ENCODE measurements at places on chromosomes 3 and 15.
A peak's percentile ranks its signal among the peaks of the same experiment; 100 is the strongest.

DNA sequence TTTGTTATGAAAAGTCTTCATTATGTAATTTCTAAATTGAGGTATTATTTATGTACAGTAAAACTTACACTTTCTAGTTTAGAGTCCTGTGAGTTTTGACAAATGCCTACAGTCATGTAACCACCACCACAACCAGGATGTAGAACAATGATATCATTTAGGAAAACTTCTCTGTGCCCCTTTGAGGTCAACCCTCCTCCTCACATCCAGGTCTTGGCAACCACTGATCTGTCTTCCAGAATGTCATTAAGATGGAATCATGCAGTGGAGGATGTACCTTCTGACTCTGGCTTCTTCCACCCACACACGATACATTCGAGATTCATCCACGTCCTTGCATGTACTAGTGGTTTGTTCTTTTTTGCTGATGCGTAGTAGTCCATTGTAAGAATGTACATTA, 23.2 kb downstream of the MINAR1 start:
- DNase-seq, result no peak

DNA sequence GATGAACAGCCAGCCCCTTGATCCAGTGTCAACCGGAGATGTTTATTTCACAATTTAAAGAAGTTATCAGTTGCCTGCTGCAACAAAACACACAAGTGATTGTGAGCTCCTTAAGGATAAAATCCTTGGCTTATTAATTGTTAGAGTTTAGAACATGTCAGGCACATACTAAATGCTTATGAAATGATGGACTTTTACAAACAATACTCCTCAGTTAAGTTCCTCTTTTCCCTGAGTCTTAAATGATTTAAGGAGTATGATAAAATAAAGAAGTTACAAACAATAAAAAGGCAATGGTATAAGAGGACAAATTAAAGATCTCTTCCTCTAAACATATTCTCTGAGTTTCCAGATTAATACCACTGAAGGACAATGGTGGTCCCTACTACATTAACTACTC, 5.7 kb downstream of the GHSR start:
- no peak for DNase-seq

DNA sequence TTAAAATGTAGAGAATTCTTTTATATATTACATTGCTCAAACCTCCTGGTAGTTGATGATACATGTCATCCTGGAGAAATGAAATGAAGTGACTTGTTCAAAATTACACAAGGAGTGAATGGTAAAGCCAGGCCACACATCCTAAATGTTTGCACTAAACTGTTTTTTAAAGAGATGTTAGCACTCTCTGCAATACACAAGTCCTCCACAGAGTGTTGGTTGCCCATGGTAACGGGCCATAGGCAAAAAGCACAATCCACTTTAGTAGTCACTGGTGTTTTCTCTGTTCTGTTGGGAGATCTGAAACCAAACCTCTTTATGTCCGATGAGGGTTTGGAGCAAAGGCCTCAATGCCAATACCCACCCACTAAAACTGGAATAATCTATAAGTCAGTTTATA, 907.4 kb downstream of the NTRK3 start:
- DNase-seq, result no peak

- no peak for DNase-seq
Observed at GRCh38 chr3:126745760-126746394, 41.8 kb downstream of the CHCHD6 start.

DNA sequence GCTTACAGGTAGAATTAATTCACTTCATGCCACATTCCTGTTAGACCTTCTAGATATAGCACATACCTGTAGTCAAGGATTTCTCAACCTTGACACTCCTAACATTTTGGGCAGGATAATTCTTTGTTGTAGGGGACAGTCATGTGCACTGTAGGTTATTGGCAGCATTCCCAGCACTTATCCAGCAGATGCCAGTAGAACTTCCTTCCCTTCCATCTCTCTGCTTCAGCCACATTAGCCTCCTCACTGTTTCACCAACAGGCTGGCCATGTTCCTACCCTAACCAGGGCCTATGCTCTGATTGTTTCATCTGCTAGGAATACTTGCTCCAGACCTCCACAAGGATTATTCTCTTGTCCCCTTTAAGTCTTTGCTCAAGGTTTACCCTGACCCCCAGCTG, 68.0 kb upstream of the STAC start:
- DNase-seq, result peak; percentile 12

DNA sequence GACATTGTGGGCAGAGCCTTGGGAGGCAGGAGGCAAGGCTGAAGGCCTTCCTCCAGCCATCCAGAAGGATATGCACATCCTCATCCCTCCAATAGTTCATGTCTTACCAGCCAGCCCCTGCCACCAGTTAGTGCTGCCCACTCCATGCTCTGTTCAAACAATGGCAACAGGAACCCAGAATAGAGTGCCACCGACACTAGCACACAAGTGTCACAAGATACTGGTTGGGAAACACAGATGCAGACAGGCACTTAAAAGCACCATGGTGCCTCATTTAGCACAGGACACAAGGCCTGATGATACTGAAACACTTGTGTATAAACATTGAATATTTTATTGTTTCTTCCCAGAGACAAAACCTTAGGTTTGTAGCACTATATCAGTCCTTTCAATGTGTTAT, 56.5 kb upstream of the MYO5C start:
- no peak for DNase-seq

- DNase-seq, result no peak
Observed at GRCh38 chr3:54970895-54971294, 43.0 kb upstream of the LRTM1 start.

DNA sequence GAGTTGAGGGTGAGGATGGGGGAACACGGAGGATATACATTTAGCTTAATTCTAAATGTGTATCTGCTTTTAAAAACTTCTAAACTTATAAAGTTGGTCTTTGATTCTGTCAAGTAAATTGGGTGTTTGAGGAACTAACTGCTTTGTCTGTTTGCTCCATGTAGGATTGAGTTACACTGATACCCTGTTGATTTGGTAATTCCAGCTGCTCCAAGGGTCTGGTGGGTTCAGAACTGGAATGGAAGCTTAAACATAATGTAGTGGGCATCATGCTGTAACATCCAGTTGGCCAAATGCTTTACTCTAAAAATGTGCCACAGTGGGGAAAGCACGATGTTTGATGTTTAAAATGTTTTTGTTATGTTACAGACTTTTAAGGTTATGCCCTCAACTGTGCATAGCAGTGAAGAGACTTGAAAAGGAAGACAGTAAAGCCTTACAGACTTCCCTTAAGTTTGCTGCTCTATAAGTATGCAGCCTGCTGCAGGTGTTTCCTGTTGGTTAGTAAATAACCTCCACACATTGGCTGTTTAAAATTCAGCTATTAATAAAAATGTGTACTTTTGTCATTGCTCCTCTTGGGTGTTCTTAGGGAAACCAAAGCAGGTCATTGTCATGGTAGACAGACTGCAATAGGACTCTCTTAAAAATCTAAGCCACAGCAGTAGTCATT, 5.9 kb upstream of the EDEM1 start:
- no peak for DNase-seq

DNA sequence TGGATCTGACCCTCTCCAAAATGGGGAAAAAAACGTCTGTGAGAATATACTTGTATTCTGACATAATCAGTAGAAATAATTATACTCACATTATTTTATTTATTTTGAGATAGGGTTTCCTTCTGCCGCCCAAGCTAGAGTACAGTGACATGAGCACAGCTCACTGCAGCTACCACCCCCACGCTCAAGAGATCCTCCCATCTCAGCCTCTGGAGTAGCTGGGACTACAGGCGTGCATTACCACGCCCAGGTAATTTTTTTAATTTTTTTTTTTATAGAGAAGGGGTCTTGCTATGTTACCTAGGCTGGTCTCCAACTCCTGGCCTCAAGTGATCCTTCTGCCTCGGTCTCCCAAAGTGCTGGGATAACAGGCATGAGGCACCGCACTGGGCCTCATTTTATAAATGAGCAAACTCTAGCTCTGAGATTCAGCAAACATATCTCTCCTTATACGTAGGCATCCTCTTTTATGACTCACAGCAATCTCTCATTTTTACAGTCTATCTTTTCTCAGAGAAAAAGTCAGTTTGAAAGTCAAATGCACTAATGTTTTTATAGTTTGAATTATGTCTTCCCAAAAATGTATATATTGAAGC, 989 bp upstream of the VGLL3 start:
- DNase-seq, result no peak

DNA sequence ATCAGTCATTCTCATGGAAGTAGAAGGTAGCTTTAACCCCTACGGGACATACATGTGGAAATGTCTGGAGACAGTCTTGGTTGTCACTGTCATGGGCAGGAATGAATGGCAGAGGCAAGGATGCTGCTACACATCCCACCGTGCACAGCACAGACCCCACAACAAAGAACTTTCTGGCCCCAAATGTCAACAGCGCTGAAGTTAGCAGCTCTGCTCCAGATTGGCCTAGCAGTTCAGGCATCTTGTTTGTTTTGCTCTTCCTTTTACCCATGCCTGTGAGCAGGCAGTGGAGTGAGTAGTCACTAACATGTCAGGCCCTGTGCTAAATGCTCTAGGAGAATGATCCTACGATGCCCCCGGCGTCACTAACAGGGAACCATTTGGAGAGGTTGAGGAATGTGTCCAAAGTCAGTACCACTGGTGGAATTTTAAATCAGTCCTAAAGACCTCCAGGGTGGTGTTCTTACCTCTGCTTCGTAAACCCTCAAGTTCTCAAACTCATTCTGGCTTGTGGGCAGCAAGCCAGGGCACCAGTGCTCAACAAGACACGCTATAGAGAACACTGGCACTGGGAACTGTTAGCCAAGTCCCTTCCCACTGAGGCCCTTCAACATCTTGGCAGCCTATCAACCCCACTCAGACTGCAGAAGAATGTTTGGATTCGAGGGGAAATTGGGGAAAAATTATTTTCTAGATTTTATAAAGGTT, 142.2 kb downstream of the FOXP1 start:
- DNase-seq, result no peak

DNA sequence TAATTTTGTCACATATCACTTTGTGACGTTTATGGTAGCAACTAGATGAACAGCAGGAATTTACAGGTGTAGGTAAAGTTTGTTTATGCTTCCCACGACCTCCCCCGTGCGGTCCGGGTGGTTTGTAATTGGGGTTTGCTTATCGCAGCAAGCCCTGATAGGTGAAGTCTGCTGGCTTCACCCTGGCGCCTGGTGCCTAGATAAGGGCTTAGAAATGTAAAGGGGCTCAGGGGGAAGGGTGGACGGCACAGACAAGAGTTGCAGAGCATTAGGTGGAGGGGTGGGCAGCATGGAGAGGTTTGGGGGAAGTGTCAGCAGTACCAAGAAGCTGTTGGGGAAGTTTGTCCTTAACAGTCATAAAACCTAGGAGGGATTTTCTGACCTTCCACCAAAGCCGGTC, 108.1 kb upstream of the RNF7 start:
- no peak for DNase-seq

All from HFF-Myc (cell line).